CD4-positive, alpha-beta T cell (primary cell): ENCODE measurements at places on chromosomes 11 and 22.

GRCh38 chr22:44108076-44108475 lies 72.6 kb upstream of the PARVG start:
- no peak for DNase-seq

DNA sequence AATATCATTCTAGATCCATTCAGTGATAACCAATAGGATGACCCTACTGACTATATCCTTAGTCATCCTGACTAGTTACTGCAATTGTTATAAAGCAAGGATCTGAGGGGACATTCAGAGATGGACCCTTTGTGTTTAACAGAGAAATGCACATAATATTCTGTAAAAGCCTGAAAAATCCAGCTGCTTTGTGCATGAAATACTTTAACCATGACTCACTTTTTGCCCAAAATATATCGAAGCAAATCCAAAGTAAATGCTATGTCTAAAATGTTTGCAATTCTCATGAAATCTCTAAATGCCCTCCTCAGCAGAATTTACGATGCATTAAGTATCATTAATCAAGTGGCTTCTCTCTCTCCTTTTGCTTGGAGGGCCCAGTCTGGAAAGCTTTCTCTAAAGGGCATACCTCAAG lies 178.8 kb upstream of the MTMR2 start:
- DNase-seq, result no peak

DNA sequence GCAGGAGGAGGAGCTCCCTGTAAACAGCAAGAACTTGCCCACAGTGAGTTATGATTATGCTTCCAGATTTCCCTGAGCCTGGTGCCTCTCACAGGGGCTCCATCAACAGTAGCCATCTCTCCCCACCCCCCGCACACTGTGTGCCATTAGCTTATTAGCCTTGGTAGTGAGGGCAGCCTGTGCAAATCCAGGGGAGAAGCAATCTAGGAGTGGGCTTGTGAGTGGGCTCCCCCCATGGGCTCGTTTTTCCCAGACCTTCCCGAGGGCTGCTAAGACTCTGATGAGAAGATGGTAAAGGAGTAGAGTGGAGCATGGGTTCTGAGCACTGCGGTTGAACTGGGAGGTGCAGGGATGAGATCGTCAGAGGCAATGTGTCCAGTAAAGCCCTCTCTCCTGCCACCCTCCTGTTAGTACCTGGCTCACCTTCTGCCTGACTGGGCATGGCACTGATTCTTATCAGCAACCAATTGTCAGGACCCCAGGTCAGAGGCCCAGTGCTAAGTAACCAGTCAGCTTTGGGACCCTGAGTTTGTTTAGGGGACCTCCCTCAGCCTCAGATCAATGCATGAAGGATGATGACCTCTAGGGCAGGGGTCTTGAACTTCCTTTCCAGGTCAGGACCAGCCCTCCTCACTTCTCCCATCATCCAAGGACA lies 38.4 kb upstream of the TP53I11 start:
- DNase-seq, result no peak

- no peak for DNase-seq
These were observed 131.3 kb downstream of the C11orf87 start for GRCh38 chr11:109553284-109553683.

DNA sequence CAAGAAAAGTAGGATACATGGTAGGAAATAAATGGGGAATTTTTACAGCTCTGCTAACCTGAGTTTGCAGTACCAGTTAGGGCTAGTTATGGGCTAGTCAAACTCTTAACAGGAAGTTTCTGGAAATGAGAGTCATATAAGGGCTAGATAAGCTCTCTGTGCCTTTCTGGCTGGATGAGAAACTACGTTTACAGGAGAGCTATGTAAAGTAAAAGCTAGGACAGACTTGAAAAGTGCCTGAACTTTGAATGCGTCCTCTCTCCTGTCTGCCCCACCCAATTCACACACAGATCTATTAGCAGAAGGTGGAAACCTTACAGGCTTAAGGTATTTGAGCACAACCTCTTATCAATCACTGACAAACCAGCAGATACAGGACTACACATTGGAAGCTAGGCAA lies 167.1 kb downstream of the SNX19 start:
- no peak for DNase-seq

- DNase-seq, result no peak
These were observed 40.9 kb upstream of the ETS1 start for GRCh38 chr11:128628325-128628673.

DNA sequence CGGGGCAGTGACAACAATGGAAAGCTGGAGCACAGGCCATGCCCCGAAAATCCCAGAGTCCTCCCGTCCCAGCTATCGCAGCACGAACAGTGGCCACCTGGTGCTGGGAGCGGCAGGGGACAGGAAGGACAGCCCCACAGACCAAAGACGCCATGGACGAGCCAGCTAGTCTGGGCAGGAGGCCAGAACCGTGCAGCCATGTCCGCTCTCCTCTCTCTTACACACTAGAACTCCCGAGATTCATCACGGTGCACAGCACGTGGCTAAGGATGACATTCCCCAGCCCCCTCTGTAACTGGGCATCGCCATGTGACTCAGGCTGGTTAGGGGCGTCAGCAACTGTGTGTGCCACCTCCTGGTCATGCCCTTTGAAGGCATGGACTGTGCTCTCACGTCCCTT lies 4.6 kb downstream of the CDPF1 start:
- no peak for DNase-seq

GRCh38 chr11:48033918-48034341 lies 53.6 kb downstream of the PTPRJ start:
- no peak for DNase-seq

- DNase-seq, result no peak
These were observed 76.5 kb downstream of the NAT10 start for GRCh38 chr11:34181856-34182405.

DNA sequence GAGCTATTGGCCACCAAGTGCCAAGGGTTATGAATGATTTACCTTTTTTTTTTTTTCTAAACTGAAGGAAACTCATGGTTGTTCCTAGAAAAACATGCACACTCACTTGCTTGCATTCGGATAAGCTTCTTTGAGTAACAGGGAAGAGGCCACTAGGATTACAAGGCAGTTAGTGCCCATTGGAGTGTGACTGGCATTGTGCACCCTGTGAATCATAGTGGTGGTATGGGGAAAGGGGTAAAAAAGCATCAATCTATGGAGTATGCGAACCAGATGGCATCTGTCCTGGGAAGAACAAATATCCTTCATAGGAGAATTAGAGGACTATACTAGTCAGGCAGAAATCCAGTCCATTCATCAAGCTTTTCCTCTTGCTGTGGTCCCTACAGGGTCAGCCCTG lies 24.2 kb downstream of the CD44 start:
- DNase-seq, result no peak

DNA sequence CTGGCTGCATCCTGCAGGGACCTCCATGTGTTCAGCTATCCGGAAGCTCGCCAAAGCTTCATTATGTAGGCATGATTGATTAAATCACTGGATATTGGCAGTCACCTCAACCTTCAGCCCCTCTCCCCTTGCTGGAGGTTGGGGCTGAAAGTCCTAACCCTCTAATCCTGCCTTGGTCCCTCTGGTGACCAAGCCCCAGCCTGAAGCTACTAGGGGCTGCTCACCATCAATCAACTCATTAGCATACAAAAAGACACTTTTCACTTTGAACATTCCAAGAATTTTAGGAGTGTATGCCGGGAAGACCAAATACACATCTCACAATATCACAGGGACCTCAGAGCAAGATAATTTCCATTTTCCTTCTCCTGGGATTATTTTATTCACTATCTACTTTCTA lies 38.8 kb upstream of the TPBGL start:
- DNase-seq, result no peak

DNA sequence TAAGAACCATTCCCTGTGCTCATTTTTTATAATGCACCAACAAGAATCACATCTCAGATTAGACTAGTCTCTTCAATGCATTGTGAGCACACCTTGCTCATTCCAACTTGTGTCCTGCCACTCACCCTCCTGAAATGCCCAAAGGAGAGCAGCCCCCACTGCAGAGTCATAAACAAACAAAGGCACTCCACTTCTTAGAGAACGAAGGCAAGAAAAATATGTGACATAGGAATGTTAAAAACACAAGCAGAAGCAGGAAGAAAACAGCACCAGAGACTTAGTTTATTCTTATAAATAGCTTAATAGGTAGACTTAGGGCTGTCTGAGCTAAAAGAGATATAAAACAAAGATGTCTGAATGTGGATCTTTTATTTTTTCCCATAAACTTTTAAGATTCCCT lies 57.2 kb downstream of the GUCY1A2 start:
- DNase-seq, result no peak

- no peak for DNase-seq
These were observed 926 bp downstream of the CD6 start for GRCh38 chr11:60972182-60973030.

DNA sequence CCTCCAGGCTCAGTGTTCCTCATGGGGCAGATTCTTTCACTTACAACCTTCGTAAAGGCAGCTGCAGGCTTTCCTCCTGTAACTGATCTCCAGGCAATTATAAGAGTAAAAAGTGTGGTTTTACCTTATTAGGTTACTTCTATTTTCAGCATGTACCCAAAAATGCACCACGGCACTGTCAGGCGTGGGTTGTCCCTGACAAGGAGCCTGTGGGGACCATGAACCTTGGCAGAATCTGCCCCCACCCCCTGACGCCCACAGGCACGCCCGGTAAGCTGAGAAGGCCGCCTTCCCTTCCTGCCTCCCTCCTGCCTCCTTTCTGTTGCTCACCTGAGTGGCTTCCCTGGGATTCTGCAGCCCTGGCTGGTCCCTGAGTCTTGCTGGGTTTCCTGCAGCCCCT lies 1383.3 kb downstream of the TBC1D22A start:
- no peak for DNase-seq

GRCh38 chr22:28812516-28812915 lies 12.1 kb upstream of the XBP1 start:
- DNase-seq, result no peak

DNA sequence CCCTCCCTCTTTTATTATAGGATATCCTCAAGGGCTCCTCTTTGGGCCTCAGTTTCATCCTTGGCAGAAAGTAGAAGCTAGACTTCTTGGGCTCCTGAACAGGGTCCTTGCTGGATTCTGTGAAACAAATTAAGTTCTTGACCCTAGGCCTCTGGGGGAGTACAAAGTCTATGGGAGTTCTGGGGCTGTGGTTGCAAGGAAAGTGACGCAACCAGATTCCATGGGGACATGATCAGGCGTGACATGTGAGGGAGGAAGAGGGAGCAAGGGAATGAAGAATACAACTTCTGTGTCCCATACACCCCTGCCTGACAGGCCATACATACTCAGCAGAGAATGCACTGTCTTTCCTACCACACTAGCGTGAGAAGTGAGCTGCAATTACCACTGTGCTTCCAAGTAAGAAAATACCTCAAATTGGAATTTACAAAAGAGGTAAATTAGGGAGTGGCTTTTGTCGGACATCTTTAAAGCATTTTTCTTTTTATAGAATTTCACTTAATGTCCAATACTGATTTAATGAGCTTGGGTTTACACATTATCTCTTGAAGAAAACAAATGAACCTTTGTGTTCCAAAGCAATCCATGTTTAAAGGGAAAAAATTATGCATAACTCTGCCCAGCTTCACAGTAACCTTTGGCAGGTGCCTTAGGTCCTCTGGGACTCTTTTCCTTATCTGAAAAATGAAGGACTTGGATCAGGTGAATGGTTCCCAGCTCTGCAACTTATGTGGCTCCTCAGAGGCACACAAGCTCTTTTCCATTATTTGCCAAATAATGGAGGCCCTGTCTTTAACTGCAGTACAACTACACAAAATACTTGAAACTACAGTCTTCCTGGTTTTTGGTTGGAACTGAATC lies 38.9 kb downstream of the LIMK2 start:
- DNase-seq, result no peak

DNA sequence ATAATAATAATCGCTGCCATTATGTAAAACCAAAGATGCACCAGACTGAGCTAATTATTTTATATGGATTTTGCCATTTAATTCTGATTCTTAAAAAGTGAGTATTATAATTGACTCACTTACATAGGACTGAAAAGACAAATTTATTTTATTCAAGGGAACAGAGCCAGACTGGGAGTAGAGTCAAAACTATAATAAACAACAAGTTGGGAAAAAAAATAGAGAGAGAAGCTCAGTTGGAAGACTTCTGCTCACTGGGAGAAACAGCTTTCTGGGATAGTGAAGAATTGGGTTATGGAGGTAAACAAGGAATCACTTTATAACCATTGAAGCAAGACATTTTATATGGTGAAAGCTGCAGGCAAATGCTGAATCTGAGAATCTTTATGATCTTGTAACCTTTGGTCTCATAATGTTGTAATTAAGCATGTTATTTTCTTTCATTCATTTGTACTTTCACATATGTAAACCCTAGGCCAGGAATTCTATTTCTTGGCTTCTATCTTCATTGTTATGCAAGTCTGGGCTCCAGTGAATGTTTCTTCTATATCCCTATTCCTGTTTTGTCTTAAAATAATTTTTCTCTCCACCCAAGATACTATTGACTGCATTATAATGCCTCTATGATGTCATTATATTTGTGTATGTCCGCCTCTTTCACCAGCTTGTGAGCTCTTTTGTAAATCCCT lies 725.3 kb upstream of the CCDC179 start:
- no peak for DNase-seq

- DNase-seq, result no peak
These were observed 47.6 kb downstream of the ST3GAL4 start for GRCh38 chr11:126403022-126403581.

GRCh38 chr11:128210148-128210940 lies 377.0 kb downstream of the ETS1 start:
- no peak for DNase-seq

DNA sequence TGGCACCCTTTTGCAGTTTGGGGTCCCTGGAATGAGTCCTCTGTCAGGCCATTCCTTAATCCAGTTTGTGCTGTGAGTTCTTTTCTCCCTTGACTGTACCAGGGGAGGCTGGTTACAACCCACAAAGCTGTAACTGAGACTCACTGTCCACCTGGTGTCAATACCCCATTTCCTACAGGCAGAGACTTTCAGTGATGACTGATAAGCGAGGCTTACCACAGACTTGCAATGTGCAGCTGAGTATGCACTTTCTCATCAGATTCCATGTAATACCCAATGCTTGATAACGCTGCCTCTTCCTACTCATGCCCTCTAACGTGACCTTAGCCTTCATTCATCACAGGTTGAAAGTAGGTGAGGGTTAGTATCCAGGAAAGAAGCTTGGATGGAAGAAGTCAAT lies 120.1 kb downstream of the INSC start:
- no peak for DNase-seq

- DNase-seq, result no peak
These were observed 8.8 kb downstream of the WNT7B start for GRCh38 chr22:45968003-45968650.

- DNase-seq, result no peak
These were observed 24.5 kb downstream of the DUSP8 start for GRCh38 chr11:1547467-1548098.

DNA sequence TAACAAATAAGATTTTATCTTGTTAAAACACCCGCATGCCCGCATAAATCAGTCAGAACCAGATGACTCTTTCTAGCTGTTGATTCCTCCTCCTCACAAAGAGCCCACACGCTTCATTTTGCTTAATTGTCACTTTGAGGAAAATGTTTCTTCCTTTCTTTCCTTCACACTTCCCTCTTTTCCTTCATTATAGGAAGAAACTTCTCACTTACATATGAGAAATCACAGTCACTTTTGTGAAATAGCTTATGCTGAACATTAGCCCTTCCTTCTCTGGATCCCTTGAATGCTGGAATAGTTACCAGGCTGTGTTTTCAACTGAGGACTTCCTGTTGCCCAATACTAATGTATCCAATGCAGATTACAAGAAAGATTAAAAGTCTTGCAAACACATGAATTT lies 5.8 kb downstream of the MS4A6E start:
- no peak for DNase-seq
